ENCODE measurements at places on chromosomes 5 and 9. TPM values are rescaled to one million over a fixed set of nuclear protein-coding genes. Genes with fewer than 3 reads are reported as not detected.
A peak's percentile ranks its signal among the peaks of the same experiment; 100 is the strongest.

DNA sequence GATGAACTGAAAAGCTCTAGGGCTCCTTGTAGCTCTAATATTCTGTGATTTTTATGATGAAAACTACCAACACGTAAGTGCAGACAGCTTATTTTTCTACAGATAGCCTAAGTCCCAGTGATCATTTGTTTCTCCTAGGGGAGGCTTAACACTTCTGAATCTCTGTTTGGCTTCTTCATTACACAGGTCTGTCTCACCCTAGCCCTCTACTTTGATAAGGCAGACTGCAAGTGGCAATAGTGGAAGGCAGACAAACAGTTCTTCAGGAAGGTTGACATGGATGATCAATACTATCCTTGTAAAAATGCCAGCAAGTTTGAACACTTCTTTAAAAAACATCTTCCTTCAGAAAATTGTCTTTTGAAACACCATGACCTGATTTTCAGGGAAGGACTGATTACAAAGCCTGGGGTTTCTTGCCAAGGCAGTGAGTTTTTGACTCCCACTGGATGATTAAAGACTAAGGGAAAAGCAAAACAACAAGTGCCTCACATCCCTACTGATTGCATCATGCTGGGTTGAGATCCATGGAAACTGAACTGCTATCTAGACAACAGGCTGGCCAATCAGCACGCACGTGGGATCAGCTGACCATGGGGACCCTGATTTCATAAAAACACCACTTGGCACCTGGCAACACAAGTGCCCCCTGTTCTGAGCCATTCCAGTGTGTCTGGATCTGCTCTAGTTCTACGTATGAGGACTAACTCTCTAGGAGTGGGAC lies 212.2 kb downstream of the SMARCA2 start:
- no peak for DNase-seq

The BRINP1 gene
- 0.29 TPM for total RNA-seq

The SLCO6A1 gene
- total RNA-seq, result not detected

The ADGRD2 gene
- total RNA-seq, result not detected

DNA sequence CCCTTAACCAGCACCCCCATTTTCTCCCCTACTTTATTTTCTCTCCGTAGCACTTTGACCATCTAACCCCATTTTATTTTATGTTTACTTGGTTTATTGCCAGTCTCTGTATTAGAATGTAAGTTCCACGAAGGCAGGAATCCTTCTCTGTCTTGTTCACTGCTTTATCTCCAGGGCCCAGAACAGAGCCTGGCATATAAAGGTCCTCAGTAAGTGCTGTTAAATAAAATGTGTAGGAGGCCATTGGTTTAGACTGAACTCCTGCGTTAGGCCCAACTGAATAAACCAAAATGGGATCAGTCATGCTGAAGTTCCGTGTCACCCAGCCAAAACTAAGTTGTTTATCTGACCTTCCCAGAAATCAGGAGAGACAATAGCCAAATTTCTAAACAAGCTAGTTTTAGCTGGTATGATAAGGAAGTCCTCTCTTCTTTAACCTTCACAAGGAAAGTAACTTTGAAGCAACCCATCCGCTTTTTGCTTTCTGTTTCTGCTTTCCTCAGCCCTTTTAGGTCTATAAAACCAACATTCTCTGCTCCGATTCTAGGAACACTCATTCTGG lies 29.0 kb upstream of the CCNJL start:
- DNase-seq, result no peak

DNA sequence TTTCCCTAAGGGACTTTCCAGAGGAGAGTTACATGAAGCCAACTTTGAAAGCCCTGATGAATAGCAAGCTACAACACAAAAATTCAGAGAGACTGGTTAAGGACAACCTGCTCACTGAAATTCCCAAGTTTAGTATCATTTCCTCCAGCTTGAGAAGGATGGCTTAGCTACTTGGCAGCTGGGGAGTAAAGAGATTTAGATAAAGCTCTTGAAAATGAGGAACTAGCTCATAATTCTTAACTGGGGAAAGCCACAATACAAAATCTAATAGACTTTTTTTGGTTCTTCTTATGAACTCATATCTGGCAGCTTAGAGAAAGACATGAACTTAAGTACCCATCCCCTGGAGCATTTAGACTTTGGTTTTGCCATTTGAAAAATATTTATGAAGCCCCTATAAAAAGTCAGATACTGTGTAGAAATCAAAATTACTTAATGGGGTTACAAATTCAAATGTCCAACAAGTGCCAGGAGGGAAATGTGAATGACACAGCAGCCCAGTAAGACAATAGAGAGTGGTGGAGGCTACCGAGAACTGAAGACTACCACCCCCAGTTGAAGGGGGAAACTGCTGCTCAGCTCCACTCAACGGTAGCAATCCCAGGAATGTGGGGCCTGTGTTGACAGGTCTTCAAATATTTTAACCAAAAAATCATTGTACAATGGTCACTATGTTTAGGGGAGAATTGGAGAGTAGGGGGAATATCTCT lies 79.4 kb upstream of the ADRB2 start:
- DNase-seq, result no peak

DNA sequence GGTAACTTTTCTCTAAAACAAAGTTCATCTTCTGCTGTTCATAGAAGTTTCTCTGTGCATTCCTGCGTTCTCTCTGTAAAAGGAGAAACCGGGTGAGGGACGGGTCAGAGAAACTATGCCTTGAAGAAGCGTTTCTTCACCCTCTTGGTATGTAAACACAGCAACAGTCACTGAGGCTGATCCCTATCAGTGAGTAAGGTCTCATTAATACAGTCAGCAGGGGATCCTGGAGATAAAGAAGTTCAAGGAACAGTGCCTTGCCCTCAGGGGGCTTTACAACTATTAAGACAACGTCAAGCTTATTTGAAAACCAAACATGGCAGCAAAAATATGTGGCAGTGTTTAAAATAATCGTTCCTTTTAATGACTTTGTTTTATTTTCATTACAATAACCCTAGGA lies 202.9 kb upstream of the IL12B start:
- no peak for DNase-seq

DNA sequence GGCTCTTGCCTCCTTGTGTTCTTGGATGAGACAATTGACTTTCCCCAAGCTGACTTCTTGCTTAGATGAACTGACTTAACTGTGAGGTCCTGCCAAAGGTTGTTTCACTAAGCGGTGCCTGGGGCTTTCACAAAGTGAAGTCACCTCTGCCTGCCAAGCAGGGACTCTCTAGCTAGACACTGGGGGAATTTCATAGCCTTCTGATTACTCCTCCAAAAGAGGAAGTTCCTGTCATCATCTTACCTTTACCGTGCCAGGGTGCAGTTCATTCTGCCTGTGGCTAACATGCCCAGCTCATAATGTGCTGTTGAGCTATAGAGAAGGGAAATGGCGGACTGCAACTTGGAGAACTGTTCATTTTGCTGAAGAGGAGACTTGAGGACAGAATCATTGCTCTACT lies 472.0 kb upstream of the WWC1 start:
- no peak for DNase-seq

The TERT gene
- 5.0 TPM for total RNA-seq

DNA sequence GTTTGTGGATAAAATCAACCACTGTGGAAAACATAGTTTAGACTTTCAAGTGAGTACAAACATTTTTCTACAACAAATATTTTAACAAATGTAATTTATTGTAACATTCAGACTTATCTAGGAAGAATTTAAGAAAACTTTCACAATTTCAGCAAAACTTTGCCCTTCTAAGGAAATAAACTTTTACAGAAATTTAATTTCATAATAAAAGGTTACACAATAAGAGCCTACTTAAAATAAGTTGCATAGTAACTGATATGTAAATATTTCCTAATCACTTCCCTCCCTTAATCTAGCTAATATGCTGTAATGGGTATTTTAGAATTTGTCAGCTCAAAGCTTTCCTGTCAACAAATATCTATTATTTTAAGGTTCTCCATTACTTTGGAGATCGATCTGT lies 1899.9 kb downstream of the MAT2B start:
- no peak for DNase-seq

The C5orf34 gene
- 1.7 TPM for total RNA-seq

The ACSL6 gene
- total RNA-seq, result 0.38 TPM

- DNase-seq, result peak; percentile 44
Observed at GRCh38 chr9:107739601-107740082, 250.1 kb upstream of the KLF4 start.

- peak; percentile 59 for DNase-seq
Observed at GRCh38 chr5:112417931-112418658, 982 bp downstream of the EPB41L4A start.

The RMRP gene
- 9,213 TPM for total RNA-seq

The OR1J4 gene
- total RNA-seq, result not detected

- no peak for DNase-seq
Observed at GRCh38 chr5:154505567-154505966, 27.5 kb upstream of the HAND1 start.

The ENTR1 gene
- total RNA-seq, result 33.2 TPM

The STPG3 gene
- not detected for total RNA-seq

GRCh38 chr5:106720367-106720766 lies 950.4 kb downstream of the EFNA5 start:
- DNase-seq, result no peak

The OLFML2A gene
- total RNA-seq, result 4.7 TPM

The LEAP2 gene
- total RNA-seq, result 2.9 TPM

DNA sequence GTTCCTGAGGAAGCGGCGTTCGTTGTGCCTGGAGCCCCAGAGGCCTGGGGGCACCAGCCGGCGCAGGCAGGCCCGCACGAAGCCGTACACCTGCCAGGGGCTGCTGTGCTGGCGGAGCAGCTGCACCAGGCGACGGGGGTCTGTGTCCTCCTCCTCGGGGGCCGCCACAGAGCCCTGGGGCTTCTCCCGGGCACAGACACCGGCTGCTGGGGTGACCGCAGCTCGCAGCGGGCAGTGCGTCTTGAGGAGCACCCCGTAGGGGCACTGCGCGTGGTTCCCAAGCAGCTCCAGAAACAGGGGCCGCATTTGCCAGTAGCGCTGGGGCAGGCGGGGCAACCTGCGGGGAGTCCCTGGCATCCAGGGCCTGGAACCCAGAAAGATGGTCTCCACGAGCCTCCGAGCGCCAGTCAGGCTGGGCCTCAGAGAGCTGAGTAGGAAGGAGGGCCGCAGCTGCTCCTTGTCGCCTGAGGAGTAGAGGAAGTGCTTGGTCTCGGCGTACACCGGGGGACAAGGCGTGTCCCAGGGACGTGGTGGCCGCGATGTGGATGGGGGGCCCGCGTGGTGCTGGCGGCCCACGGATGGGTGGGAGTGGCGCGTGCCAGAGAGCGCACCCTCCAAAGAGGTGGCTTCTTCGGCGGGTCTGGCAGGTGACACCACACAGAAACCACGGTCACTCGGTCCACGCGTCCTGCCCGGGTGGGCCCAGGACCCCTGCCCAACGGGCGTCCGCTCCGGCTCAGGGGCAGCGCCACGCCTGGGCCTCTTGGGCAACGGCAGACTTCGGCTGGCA lies 1.3 kb downstream of the TERT start:
- DNase-seq, result peak; percentile 31

DNA sequence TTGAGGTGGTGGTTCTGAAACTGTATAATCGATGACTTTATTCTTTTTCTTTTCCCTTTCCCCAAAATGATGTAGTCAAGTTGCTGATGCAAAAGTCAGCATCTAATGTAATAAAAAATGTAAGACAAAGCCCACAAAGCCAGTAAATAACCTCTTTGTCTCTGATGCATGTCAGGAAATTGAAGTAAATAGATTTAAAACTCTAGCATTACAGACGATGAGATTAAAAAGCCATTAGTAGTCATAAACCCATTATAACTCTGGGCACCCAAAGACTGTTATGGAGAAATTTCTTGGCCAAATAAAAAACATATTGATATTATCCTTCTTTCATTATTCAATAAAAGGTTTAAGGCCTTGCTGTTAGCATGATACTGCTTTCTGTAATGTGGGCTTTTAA lies 548.7 kb downstream of the TUSC1 start:
- DNase-seq, result no peak

The PAEP gene
- total RNA-seq, result not detected

The STC2 gene
- 0.26 TPM for total RNA-seq

The TMC1 gene
- 0.17 TPM for total RNA-seq

DNA sequence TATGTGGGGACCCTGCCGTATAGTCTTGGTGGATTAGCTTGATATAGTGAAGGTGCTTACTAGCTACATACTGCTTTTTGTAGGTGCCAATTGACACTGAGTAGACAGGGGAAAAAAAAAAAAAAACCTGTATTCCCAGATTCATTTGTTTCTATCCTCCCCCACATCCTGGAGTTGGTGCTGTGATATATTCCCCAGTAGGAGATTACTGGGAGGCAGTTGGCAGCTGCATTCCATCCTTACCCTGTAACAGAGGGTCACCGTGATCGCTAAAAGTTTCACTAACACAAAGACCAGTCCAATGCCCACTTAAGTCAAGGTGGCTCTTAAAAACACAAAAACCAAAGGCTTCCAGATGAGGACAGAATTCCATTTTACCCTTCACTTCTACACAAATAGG lies 27.4 kb upstream of the TOMM5 start:
- no peak for DNase-seq

- DNase-seq, result no peak
Observed at GRCh38 chr5:9082996-9083395, 462.9 kb downstream of the SEMA5A start.

The ACOT12 gene
- total RNA-seq, result not detected

DNA sequence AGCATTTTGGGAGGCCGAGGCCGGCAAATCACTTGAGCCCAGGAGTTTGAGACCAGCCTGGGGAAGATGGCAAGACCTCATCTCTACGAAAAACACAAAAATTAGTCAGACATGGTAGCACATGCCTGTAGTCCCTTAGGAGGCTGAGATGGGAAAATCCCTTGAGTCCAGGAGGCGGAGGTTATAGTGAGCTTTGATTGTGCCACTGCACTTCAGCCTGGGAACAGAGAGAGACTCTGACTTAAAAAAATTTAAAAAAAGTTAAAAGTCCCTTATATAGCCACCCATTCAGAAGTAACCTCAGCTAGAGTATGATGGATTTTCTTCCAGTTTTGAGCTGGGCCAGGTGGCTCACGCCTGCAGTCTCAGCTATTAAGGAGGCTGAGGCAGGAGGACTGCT lies 72.4 kb downstream of the UGCG start:
- no peak for DNase-seq

- no peak for DNase-seq
Observed at GRCh38 chr5:2908086-2908485, 156.6 kb upstream of the IRX2 start.

GRCh38 chr5:25119650-25120049 lies 474.9 kb upstream of the CDH10 start:
- no peak for DNase-seq

DNA sequence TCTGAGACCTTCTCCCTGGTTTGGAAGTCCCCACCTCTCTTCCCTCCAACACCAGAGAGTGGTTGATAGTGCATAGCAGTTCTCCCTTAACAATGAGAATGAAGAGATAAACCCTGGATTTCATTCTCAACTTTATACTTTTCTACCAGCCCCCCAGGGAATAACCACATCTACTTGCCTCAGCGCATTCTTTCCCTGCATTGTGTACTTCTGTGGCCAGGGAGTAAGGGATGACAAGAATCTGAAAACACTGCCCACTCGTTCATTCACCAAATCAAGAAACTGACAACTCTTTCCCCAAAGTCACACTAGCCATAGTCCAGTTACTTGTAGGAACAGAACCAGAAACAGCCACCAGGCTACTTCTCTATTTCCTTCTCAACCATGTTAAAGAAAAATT lies 46.0 kb upstream of the SPIN1 start:
- DNase-seq, result no peak

The CYSRT1 gene
- not detected for total RNA-seq

The EXOC3 gene
- total RNA-seq, result 76.8 TPM
